Kidney (tissue), 22 donors: ENCODE measurements at places on chromosomes 12 and 14. TPM values are rescaled to one million over a fixed set of nuclear protein-coding genes. Genes with fewer than 3 reads are reported as not detected.

RHEBL1 gene
- 0.69 TPM for total RNA-seq

PITPNM2 gene
- 41.7 TPM for total RNA-seq

HNF1A gene
- total RNA-seq = 6.7 TPM

LRFN5 gene
- 1.5 TPM for total RNA-seq

KIF5A gene
- total RNA-seq = 1.3 TPM

DNA sequence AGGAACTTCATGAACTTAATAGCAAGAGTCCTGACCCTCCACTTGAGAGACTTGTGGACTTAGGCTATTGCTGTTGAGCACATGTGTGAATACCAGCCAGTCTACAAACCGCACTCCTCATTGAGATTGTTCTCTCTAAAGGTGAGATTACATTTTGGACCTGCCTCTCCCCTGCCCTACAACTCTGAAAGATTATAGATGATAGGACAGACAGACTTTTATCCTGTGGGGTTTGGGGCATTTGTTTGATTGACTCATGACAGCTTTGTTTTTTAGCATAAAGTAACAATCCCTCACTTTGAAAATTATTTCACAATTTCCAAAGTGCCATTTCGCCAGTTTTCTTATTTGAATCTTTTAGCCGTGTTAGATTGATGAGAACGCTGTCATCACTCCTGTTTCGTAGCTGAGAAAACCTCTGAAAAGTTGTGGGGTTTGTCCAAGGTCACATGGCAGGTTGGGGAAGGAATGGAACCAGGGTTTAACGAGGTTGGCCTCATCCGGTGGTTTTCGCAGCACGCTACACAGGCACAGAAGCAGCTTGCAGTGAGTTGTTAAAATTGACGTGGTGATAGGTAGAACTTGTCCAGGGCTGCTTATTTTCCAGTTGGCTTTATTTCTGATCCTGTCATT is 836 bp downstream of the EVL start:
- H3K27ac ChIP-seq = no peak overlapping the region
- H3K4me3 ChIP-seq = no peak overlapping the region
- H3K36me3 ChIP-seq = no peaks in the 10 kb centered on the region
- peaks cover 4% of the 10 kb centered on the region for H3K4me1 ChIP-seq

GRCh38 chr12:13924286-13924685 is 57.1 kb downstream of the GRIN2B start:
- H3K4me3 ChIP-seq = no peak overlapping the region
- no peaks in the 10 kb centered on the region for H3K27me3 ChIP-seq

DNA sequence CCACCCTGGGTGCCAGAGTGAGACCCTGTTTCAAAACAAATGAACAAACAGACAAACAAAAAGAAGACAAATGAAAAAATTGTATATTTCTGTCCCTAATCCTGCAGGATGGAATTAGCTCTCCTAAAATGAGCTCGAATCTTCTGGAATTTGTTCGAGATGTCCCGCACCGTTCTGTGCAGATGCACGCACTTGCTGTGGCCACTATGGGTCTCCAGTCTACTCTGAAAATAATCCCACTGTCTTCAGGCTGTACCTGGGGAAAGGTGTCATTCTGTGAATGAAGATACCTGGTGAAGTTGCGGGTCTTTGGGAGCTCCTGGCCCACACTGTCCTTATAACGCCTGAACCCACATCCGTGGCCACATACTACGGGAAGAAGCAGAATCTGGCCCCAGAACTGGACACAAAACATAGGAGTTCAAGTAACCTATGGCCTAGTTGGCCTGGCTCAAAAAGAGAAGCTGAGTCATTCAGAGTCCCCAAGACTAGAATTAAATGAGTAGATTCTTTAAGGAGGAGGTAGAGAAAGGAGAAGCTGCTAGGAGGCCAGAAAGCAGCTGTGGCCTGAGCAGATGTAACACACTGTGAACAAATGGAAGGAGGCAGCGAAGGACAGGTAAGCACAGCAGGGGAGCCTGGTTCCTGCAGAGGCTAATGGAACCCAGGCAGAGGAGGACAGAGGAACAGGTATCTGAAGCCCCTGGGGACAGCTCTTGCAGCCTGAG is 108.6 kb downstream of the FOXN3 start:
- no peaks in the 10 kb centered on the region for H3K36me3 ChIP-seq
- no peaks in the 10 kb centered on the region for H3K27me3 ChIP-seq
- no peak for DNase-seq
- peaks cover 5% of the 10 kb centered on the region for H3K4me1 ChIP-seq
- H3K4me3 ChIP-seq = no peak overlapping the region
- H3K27ac ChIP-seq = no peak overlapping the region

- DNase-seq = no peak
- H3K4me3 ChIP-seq = no peak overlapping the region
- H3K36me3 ChIP-seq = peaks cover 16% of the 10 kb centered on the region
- no peaks in the 10 kb centered on the region for H3K27me3 ChIP-seq
Observed at GRCh38 chr14:91454580-91454979, 37.0 kb upstream of the CCDC88C start.
